ENCODE measurements at places on chromosomes 2 and 18.

DNA sequence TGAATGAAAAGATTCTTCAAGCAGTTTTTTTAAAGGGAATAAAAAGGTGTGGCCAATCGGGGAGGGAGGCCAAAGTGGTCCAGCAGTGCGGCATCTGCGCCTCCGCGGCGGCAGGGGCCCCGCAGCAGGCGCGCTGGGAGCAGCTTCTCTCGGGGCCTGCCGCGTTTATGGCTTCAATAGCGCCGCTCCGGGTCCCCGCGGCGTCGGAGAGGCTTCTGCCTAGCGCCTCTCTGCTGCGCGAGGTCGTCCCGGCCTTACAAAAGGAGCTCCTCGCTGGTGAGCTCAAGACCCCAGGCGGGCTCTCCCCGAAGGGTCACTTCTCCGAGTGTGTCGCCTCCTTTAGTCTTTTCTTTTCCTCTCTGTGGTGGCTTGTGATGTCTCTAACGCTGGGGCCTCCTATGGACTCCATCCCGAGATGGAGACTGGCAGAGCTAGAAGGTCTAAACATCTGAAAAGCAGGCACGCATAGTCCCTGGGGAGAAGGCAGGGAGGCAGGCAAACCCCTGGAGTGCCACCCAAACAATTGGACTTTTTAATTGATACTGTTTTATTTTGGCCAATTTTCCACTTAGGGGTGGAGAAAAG is 67.1 kb downstream of the SUMO1 start:
- DNase-seq: no peak

DNA sequence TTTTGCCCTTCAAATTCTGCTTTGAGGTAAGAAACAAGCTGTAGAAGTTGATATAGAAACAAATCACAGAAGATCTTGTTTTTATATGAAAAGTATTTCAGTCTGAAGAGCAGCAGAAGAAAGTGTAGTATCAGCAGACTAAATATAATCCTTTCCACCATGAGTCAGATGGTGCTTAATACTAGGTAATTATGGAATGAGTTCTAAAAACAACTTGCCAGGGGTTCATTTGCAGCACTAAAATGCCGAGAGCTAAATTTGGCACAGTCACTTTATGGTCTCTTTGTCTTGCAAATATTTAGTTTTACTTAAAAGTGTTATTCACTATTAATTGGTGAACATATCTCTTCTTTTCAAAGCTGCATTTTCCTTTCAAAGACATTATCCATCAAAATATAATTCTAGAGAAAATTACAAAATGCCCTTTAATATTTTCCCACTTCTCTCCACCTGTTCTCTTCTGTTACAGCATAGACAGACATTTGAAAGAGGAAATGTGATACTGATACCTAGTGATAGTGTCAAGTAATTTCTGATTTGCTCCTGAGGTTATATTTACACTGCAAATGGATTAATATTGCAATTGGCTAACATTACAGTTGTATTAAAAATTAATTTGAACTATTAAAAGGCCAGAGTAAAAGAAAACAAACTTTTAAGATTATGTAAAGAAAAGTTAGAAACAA is 5.3 kb downstream of the MYL1 start:
- DNase-seq: no peak

DNA sequence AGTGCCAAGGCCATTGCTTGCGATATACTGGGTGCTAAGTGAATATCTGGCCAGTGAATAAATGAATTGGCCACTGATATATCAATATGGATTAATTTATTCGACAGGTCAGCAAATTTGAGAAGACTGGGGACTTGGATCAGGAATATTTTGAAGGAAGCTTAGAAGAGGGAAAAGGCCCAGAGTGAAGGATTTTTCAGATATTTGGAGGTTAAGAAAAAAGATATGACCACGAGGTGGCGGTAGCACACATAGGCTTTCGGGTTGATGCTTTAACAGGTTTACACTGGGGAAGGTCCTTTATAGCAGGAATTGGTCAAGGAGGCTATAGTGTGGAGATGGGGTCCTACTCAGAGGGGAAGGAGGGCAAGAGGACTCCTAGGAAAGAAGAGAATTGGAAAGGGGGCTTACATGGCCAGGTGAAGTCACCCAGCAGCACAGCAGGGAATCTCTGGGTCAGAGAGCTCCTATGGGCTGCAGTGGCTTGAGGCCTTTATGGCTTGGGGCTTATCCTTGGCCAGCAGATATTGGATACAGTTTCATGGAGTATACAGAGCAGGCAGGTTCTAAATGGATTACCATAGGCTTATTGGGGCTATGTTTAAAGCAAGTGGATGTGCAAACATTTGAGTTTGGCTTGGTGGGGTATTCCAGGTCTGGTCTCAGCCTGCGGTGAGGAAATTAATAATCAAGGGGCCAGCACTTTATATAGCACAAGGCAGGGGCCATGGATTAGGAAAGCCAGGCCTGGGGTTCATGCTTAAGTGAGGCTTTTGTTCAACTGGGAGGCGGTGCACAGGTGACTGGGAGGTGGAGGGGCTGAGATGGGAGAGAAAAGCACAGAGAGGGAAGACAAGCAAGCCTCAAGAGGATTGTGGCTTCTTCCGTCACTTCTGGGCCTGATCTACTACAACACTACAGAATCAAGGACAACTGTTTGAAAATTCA is 9.7 kb downstream of the IL1RN start:
- peak; percentile 55 for DNase-seq

DNA sequence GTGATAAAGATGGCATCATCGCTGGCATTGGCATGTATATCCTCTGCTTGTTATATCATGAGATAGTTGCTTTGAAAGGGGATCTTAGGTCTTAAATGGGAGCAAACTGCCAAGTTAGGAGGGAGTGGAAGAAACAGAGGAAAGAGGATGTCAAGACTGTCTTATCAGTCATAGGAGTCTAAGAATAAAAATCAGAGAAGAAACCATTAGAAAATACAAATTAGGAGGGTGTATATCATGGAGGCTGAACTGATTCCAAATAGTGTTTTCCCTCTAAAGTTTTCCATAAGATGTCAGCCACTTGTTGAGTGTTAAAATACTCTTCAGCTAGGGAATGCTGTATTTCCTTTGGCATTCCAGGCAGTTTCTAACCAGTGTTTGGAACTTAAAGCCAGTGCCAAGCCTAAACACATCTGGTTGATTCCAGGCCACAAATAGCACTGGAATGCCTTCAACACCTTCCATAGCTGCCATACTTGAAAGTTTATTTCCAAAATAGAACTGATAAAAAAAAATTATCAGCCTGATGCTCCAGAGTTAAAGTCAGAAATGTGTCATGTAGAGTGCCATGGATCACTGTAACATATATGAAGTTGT is 129.4 kb downstream of the ZEB2 start:
- no peak for DNase-seq

DNA sequence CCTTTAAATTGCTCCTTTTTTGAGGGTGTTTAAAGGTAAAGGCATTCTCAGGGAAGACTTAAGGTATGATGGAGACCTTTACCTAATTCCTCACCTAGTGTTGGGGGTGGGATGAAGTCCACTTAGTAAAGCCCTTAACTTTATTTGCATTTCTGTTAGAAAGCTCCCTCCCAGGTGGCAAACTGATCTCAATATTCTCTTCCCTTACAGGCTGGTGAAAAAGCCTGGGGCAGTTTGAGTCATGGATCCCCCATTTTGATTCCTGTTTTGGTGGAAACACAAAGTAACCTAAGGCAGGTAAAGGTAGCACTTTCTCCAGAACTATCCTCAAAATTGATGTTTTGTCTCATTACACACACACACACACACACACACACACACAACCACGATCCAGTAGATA is 33.8 kb upstream of the HNRNPA3 start:
- DNase-seq: no peak

- DNase-seq: no peak
Measured at GRCh38 chr2:119008108-119008507, 66.1 kb downstream of the MARCO start.

GRCh38 chr2:75602724-75603342 is 42.1 kb upstream of the EVA1A start:
- DNase-seq: no peak

Measured in CD4-positive, alpha-beta T cell treated with Interleukin-10 for 1 hour (primary cell).